ENCODE measurements at places on chromosomes 1 and 21.
A peak's percentile ranks its signal among the peaks of the same experiment; 100 is the strongest.

GRCh38 chr1:177442584-177442983, 271.8 kb downstream of the BRINP2 start:
- no peak for DNase-seq

DNA sequence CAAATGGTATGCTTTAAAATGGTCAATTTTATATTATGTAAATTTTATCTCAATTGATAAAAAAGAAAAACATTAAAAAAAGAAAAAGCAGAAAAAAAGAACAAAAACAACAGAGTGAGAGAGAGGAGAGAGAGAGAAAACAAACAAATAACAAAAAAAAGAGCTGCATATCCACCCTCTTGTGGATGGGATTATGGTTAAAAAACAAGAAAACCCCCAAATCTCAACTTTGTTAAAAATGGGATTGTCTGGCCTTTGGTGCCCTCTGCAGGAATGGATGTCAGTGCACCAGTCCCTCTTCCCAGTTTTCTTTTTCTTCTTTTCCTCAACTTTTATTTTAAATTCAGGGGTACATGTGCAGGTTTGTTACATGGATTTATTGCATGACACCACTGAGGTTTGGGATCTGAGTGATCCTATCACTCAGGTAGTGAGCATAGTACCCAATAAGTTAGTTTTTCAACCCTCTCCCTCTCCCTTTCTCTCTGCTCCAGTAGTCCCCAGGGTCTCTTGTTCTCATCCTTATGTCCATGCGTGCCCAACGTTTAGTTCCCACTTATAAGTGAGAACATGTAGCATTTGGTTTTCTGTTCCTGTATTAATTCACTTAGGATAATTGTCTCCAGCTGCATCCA, 28.1 kb downstream of the RNF187 start:
- DNase-seq: peak; percentile 60

- DNase-seq: no peak
These were observed 836 bp upstream of the GBP4 start for GRCh38 chr1:89199525-89200031.

- DNase-seq: no peak
These were observed 187.1 kb downstream of the GREM2 start for GRCh38 chr1:240424740-240425464.

All from activated naive CD4-positive, alpha-beta T cell treated with anti-CD3 and anti-CD28 coated beads for 36 hours (primary cell).